ENCODE measurements at places on chromosomes 11 and 22. TPM values are rescaled to one million over a fixed set of nuclear protein-coding genes. Genes with fewer than 3 reads are reported as not detected.

GRCh38 chr11:5603326-5603725, 6.9 kb downstream of the TRIM6 start:
- no peak for DNase-seq

- no peak for DNase-seq
These were observed 16.4 kb upstream of the GRAMD1B start for GRCh38 chr11:123413636-123414035.

DNA sequence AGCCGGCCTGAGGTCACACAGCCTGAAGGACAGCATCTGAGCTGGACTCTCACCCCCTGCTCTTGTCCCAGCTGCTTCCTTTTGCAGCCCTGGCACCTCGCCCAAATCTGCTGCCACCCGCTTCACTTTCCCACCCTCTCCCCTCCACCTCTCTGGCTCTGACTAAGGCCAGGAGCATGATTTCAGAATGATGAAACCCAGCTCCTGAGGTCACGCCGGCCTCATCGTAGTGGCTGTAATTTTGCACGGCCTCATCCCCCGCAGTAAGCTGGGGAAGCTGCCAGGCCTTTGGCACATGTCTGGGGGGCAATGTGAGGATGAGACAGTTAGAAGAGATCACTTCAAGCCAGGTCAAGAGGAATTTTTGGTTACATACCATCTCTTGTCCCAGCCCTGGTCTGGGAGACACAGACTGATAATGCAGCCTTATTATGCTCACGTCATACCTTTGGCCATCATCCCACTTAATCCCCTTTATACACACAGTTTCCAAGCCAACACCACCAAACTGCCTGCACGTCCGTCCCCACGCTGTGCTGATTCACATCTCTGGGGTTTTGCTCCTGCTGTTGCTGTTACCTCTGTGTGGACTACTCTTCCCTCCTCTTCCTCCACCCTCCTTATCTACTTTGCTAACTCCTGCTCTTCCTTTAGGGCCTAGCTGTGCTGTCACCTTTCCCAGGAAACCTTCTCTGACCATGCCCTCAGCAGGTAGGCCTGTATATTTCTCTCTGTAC, 58.1 kb downstream of the CHRDL2 start:
- DNase-seq: no peak

- peak; percentile 89 for DNase-seq
These were observed 35.0 kb downstream of the CWC15 start for GRCh38 chr11:94938095-94939055.

DNA sequence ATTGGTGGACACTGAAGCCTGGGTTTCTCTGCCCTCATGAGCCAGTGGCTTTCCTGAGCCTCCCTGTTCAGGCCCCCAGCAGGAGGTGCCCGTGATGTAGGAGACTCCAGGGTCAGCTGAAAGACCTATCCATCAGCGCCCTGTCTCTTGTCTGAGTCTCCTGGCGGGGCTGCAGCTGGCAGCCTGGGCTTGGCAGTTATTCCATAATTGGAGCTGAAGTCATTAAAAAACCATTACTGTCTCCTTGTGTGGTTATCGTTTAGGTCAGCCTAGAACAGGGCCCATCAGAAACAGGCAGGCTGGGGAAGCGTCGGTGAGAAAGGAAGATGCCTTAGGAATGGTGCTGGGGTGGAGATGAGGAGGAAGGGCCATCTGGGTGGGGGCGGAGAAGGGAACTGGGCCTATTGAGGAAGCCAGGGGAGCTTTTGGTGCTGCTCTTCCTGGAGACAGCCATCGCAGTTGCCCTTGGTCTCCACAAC, 5.0 kb downstream of the TUB start:
- no peak for DNase-seq

KDM4E gene
- total RNA-seq: not detected

SLC17A6 gene
- total RNA-seq: not detected

STK33 gene
- total RNA-seq: 24.8 TPM

DNA sequence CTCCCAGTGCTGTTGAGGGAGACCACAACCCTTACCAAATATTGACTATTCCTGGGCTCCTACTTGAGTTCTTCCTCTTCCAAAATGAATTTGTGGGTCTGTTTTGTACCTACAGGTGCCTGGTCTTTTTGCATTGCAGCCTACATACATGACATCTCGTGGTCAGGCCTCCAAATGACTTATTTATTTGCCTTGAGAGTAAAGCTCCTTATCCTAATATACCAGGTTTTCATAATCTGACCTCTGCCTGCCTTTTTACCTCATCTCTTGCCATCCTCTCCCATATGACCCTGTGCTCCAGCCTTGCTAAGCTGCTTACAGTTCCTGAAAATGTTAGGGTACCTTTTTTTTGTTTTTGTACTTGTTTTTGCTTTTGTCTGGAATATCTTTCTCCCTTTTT, 130.4 kb downstream of the UVRAG start:
- no peak for DNase-seq

RNF121 gene
- total RNA-seq: 18.4 TPM

GRCh38 chr11:34416766-34417165, 22.0 kb upstream of the CAT start:
- no peak for DNase-seq
